Breast epithelium (tissue), 4 donors: ENCODE measurements at places on chromosomes 12 and 14. TPM values are rescaled to one million over a fixed set of nuclear protein-coding genes. Genes with fewer than 3 reads are reported as not detected.

Gene LBHD2
- not detected for total RNA-seq

Gene STX2
- 23.2 TPM for total RNA-seq

Gene SYCP3
- total RNA-seq = 0.33 TPM

Gene COX8C
- not detected for total RNA-seq

Gene C12orf43
- 9.8 TPM for total RNA-seq

Gene PLEKHG7
- 0.15 TPM for total RNA-seq

Gene AQP2
- total RNA-seq = not detected

Gene ACTN1
- 295 TPM for total RNA-seq

Gene FOXG1
- not detected for total RNA-seq

Gene SMAGP
- 15.5 TPM for total RNA-seq

GRCh38 chr12:1878214-1878613 is 40.2 kb downstream of the CACNA2D4 start:
- DNase-seq = peak; percentile 11

DNA sequence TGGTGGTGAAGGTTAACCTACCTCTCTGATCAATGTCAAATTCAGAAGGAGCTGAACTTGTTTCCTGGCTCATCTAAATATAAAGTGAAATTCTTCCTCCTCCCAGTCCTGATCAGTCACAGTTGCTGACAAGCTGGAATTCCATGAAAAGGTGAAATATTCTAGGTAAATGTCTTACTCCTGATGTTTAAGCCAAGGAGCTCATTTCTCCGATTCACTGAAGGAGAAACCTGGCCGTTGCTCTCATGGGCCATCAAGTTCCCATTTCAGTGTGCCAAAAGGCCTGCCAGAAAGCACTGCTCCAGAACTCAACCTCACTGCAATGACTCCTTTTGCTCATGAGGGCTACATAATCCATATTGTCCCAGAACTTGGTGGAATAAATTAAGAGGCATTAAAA is 707.5 kb downstream of the GALC start:
- no peak for DNase-seq

GRCh38 chr12:46499226-46499625 is 126.7 kb upstream of the SLC38A2 start:
- no peak for DNase-seq

DNA sequence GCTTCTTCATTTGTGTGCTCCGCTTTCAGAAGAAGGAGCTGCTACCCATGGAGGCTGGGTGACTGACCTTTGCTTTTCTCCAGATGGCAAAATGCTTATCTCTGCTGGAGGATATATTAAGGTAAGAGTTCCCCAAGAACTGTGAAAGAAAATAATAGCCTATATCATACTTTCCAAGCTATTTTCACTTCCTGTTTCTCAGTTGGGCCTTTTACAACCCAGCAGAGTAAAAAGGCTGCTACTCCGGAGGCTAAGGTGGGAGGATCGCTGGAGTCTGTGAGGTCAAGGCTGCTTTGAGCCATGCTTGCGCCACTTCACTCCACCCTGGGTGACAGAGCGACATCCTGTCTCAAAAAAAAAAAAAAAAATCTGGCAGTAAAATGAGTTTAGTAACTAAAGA is 82.1 kb downstream of the APAF1 start:
- no peak for DNase-seq

- no peak for DNase-seq
Observed at GRCh38 chr12:76563061-76563460, 3.5 kb upstream of the OSBPL8 start.

DNA sequence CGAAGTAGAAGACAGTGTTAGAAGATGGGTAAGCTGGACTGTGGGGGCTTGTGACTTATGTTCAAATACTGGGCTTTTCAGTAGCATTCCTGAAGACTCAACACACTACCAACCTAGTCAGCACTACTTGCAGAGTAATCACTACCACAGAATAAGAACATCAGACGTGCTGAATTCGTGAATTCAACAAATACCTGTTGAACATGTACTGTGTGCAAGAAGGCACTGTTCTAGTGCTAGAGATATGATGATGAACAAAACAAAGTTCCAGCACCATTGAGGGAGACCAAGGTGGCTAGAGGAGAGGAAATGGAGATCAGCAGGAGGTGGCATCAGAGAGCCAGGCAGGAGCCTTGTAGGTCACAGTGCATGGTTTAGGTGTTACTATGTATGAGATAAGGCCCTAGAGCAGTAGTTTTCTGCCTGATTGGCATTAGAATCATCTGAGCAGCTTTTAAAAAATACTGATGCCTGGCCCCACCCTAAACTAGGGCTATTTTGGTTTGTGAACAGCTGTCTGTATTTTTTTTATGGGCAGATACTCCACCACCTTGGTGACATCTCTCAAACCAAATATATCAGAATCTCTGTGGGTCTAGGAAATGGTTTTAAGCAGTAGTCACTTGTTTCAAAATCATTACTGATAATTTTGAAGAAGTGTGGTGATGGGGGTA is 26.8 kb downstream of the FERMT2 start:
- DNase-seq = no peak

DNA sequence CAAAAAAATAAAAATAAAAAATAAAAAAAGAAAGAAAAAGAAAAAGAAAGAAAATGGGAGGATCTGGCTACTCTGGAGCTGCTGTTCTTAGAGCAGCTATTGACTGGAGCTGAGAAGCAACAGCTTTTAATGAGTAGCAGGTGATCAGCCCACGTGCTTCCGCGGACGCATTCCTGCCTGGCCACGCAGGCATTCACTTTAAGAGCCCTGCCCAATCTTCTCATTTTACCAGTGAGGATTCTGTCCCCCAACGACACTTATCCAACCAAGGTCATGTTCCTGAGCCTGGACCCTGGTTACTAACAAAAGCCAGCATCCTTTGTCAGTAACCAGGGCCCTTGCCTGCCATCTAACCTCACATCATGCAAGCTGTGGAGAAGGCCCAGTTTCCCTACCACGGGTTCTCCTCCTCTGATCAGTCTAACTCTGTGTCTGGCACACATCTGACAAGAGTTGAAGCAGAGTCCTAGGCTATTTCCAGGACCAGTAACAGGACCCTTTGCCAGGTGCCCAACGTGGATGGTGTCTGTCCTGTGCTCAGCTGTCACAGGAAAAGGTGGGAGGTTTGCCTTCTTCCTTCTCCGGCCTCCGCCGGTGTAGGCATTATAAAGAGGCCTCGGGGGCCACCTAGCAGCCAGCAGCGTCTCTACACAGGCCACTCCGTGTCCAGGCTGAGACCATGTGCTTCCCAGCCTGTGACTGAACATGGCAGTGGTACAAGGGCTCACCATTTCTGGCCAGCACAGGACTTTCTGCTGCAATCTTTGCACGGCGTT is 60.9 kb upstream of the GPATCH2L start:
- DNase-seq = no peak

GRCh38 chr12:124322271-124322998 is 27.5 kb downstream of the RFLNA start:
- no peak for DNase-seq

DNA sequence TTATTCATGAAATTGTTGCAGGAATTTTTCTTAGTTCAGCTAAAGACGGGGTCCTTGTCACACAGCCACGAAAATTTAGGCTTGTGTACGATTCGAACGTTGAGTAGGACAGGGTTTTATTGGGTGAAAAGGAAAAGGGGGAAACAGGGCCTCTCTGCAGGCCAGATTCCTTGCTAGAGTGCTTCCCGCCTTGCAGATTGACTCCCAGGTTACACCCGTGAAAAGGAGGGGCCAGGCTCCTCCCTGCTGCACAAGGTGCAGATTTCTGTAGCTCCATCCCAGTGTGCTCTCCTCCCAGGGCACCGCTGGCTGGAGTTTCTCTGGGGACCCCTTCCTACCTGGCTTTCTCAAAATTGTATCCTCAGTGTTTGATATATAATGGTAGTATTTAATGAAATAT is 221.5 kb downstream of the ERC1 start:
- no peak for DNase-seq

GRCh38 chr12:121828826-121829225 is 25.0 kb downstream of the SETD1B start:
- no peak for DNase-seq

GRCh38 chr14:100391724-100392123 is 68.6 kb downstream of the SLC25A47 start:
- DNase-seq = no peak

GRCh38 chr12:3752096-3752709 is 706 bp downstream of the CRACR2A start:
- DNase-seq = no peak

GRCh38 chr14:92323916-92324818 is 1.2 kb downstream of the SLC24A4 start:
- no peak for DNase-seq

DNA sequence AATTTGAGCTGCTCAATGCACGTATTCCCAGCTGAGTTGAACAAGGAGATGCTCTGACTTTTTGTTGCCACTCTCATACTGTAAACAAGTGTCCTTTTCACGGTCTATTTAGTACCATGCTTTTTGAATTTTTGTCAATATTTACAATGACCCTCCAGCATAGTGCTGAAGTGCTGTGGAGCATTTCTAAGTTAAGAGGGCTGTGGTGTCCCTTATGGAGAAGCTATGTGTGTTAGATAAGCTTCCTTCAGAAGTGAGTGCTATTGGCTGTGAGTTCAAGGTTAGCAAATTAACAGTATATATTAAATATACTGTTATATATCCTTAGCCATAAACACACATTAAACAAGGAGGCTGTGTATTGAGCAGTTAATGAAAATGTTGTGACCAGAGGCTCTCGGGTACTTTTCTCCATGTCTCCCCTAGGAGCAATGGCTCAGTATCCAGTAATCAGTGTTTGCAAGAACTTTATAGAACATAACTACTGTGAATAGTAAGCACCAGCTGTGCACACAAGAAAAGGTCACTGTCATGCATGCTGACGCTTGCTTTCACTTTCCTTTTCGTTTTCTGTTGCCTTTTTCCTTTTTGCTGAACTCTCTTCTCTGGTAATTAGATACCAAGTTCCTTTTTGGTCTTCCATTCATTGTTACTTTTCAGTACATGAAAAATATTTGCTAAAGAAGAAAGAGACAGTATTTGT is 187.2 kb upstream of the NEDD1 start:
- DNase-seq = no peak

DNA sequence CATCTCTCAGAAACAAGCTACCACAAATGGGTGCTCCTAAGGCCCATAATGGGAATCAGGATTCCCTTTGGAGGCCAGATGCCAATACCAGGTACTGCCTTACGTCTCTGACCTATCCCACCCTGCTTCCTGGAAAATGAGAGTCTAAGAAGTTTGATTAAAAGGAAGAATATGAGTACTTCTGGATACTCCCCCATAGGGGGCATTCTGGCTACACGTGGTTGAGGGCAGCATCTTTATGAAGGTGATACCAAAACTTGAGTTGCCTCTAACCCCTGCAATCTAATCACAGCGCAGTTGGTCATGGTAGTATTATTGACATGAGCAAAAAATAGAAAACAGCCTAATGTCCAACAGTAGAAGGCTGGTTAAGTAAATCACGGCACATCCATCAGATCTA is 184.2 kb upstream of the LHX5 start:
- no peak for DNase-seq

DNA sequence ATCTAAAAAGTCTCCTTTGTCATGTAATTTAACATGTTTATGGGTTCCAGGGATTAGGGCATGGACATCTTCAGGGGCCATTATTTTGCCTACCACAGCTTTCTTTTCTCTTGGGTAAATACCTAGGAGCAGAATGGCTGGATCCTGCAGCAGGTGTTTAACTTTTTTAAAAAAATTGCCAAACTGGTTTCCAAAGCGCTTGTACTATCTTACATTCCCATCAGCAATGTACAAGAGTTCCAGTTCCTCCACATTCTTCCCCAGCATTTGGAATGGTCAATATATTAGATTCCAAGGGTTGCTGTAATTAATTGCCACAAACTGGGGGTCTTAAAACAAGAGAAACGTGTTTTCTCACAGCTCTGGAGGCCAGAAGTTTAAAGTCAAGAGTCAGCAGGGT is 27.7 kb upstream of the MYL2 start:
- DNase-seq = no peak

- no peak for DNase-seq
Observed at GRCh38 chr14:103385929-103386712, 906 bp downstream of the MARK3 start.

GRCh38 chr12:79486154-79486553 is 204.6 kb downstream of the PAWR start:
- DNase-seq = no peak

DNA sequence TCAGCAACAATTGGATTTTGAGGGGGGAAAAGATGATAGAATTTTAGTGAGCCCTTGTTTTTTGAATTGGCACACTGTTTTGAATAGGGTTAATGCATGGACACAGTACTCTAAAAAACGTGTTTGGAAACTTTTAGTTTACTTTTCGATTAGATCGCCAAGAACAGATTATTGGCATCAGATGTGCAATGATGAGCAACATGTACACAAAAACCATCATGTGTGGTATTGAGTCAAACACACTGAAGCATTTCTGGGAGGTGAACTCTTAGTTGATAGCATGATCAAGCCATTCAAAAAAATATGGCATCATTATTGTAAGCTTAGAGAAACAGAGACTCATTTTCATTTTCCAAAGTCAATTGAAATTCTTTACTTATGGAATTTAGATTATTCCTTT is 329.2 kb downstream of the ADAMTS20 start:
- no peak for DNase-seq

GRCh38 chr14:24408764-24409163 is 10.0 kb downstream of the NYNRIN start:
- DNase-seq = no peak

DNA sequence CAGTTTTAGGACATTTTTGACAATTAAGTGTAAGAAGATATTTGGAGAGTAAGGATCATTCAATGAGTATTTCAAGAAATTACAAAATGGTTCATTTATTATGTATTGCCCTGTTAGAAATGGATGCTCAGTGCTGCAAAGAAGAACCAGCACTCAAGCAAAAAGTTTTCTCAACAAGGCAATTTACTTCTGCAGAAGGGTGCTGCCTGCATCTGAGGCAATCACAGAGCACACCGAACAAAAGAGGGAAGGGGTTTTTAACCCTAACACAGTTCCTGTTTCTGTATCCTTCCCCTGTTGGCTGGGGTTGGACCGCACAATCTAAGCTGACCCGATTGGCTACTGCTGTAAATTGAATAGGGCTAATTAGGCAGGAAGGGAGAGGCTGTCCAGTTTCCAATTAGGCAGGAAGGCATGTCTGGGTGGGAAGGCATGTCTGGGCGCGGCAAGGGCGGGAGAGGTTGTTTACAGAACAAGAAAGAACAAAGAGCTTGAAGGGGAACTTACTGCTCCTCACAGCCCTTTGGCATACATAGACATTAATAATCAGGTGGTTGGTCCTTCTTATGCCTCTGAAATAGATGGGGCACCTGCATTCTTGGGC is 41.4 kb downstream of the SPTSSA start:
- DNase-seq = no peak
